ENCODE measurements at places on chromosomes 16 and 17.

DNA sequence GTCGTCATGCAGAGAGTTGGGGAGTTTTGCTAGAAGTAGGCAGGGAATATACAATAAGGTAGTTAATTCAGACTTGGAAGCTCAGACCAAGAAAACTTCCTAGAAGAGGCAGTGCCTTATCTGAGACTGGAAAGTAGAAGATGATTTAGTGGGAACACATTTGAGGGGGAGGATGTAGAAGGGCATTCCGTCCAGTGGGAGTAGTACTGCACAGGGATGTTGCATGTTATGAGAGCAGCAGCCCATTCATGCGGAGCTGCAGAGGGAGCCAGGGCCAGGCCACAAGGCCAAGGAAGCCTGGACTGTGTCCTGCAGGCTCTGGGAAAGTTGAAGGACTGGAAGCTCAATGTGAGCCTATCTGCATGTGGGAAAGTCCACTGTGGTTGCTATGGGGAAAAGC lies 344.5 kb upstream of the EEF2KMT start:
- no peak for DNase-seq

DNA sequence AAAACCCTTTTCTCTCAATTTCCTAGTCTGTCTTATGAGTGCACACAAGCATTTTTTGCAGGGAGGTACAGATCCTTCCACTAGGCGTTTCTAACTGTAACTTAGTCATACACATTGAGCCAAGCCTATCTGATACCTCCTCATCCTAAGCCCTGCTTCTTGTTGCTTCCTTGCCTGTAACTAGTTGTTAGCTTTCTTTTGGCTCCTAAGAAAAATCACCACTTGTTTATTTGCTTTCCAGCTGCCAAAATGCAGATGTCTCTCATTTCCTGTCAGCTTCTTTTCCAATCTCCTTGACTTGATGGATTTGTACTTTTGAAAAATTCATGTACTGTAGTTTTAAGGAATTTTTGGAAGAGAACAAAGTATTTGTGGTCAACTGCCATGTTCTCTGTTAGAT lies 73.7 kb downstream of the TNRC6C start:
- peak; percentile 40 for DNase-seq

GRCh38 chr17:50161911-50162288 lies 3.9 kb upstream of the SGCA start:
- no peak for DNase-seq

DNA sequence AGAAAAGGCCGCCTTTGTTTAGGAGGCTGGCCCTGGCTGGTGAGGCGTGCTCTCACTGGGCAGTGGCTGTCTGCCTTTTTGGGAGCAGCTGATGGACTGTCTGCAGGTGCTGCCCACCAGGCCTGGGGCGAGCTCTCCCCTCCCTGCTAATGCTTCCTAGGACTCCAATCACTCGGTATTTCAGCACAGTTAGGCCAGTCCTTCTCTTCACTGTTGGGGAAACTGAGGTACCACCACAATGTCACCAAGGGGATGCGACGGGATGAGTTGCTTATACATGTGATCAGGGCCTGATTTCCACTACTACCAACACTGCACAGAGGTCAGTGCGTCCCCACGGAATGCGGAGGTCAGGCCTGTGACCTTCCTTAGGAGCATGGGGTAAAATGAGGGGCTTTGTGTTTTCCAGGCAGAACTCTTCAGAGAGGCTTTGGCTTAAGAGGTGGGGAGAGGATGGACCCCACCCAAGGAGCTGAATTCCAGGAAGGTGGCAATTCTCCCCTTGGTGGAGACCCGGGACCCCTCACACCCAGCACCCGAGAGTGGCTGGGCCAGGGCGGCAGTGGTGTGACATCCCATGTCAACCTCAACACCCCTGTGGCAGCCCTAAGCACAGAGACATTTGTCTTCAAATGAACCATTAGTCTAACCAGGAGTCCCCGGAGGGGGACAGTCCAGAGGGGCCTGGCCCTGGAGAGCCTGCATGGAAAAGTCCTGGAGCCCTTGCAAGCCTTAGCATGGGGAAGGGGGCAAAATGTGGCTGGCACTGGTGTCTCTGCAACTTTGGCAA lies 86.4 kb downstream of the N4BP1 start:
- DNase-seq = no peak

- DNase-seq = peak; percentile 69
Measured at GRCh38 chr17:78375401-78376151, 2.9 kb upstream of the PGS1 start.
